NCI-H1436 (cell line): ENCODE measurements at places on chromosomes 5 and 9.

- DNase-seq = no peak
These were observed 176.8 kb downstream of the MACROH2A1 start for GRCh38 chr5:135222171-135222681.

- DNase-seq = no peak
These were observed 1229.3 kb downstream of the CDH12 start for GRCh38 chr5:21623831-21624230.

GRCh38 chr5:10601246-10602030, 37.6 kb downstream of the ANKRD33B start:
- DNase-seq = peak; percentile 87

DNA sequence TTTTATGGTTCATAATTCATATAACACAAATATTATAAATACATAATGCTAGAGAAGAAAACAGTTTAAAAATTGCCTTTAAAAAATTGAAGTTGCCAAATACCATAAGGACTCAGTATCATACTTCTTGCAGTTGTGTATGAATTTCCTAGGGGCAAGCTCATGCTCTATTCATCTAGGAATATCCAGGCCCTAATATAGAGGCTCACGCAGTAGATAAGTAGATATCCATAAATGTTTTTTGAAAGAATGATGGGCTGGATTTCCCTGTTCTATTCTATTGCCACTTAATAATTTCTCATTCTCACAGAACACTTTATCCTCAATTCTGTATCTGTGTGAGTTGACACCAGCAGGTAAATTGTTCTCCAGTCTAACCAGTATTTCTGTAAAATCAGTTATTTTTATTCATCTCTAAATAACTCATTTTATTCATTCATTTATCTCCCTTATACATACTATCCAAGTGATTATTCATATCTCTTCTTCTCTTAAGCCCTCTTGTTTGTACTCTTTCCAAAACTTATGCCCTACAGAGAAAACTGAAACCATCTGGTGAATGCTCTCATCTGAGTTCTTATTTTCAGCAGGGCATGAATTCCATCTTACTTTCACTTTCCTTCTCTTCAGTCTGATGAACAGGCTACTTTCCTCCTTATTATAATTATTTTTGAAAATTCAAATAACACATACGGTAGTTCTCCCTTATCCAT, 97.1 kb downstream of the SLC44A1 start:
- DNase-seq = no peak

GRCh38 chr9:129136446-129137035, 25.3 kb downstream of the PTPA start:
- DNase-seq = no peak

- DNase-seq = no peak
These were observed 42.9 kb upstream of the MTMR12 start for GRCh38 chr5:32355686-32356085.

- no peak for DNase-seq
These were observed 16.9 kb downstream of the UBTD2 start for GRCh38 chr5:172266676-172267092.
